OCI-LY7 (cell line): ENCODE measurements at places on chromosomes 3 and 15. TPM values are rescaled to one million over a fixed set of nuclear protein-coding genes. Genes with fewer than 3 reads are reported as not detected.

MAP6D1 gene
- total RNA-seq, result 1.1 TPM in 2 replicates

DNA sequence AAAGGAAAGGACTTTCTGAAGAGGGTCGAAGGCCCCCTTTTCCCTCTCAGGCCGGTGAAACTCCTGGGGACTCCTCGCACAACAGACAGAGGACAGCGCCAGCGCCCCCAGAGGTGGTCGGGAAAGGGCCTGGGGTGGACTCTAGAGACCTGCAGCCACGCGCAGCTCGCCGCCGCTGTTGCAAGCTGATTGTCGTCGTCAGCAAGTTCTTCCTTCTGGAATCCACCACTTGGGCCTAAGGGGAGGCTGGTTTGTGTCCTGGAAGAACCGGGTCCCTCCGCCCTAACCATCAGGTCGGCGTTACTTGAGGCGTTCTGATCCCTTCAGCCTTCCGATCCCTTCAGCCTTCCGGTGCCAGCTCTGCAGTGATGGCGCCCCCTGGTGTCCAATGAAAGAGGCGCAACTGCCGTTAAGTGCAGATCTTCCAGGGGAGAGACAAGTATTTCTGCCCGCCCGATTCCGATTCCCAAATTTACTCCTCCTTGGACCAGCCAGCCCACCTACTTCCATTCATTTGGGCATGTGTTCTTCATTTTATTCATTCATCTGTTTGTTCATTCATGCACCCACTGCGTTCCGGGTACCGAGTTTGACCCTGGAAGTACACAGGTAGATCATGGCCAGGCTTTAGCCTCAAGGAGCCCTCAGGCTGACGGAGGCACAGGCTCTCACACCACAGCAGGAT, 77.2 kb upstream of the SLC6A11 start:
- DNase-seq, result peak; percentile 70

DNA sequence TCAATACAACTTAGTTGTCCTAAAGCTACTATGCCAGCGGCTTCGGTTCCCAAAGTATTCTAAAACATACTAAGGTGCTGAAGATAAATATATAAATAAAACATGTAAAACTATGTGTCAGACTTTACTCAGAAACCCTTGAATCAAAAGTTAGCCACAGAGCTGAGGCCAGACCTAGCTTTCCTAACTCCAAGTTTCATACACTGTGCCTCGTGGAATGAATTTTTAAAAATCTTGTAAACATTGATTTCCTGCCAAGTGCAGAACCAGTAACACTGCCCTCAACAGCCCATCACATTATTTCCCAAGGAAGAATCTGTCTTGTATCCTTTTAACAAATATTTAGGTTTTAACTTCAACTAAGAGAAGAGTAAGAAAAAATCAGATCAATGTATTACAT, 36.4 kb downstream of the TAMM41 start:
- no peak for DNase-seq

KBTBD12 gene
- total RNA-seq, result not detected in 2 replicates

DNA sequence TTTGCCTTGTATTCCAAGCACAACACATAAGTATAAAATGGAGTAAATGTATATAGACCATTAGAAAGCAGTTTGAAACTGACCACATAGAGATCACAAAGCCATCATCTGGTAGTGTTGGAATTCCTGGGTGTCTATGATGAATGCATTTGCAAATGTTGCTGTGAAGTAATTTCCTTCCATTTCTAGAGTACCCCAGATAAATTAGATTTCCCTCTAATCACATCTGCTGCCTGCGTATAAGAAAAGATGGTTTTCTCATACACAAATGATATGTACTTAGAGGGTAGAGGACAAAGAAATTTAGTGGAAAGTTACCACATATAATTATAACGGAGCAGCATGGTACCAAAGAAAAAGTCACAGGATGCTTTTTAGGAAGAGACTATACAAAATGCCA, 1117.8 kb downstream of the IGSF11 start:
- no peak for DNase-seq
